T-helper 17 cell (primary cell): ENCODE measurements at places on chromosomes 1 and 21.
A peak's percentile ranks its signal among the peaks of the same experiment; 100 is the strongest.

GRCh38 chr1:214102907-214103306 lies 115.1 kb downstream of the PROX1 start:
- no peak overlapping the region for H3K27ac ChIP-seq
- no peaks in the 10 kb centered on the region for H3K4me1 ChIP-seq
- DNase-seq = no peak
- no peaks in the 10 kb centered on the region for H3K27me3 ChIP-seq

- H3K4me3 ChIP-seq = peak overlapping the region; percentile 59
- H3K27ac ChIP-seq = peak overlapping the region; percentile 87
- H3K36me3 ChIP-seq = no peaks in the 10 kb centered on the region
- H3K27me3 ChIP-seq = no peaks in the 10 kb centered on the region
- no peak for DNase-seq
Measured at GRCh38 chr1:243596431-243597062, 253.5 kb downstream of the AKT3 start.

GRCh38 chr1:10179406-10180091 lies 30.8 kb upstream of the KIF1B start:
- H3K27ac ChIP-seq = no peak overlapping the region
- H3K4me1 ChIP-seq = no peaks in the 10 kb centered on the region
- H3K4me3 ChIP-seq = no peak overlapping the region
- H3K36me3 ChIP-seq = peaks cover 3% of the 10 kb centered on the region

GRCh38 chr1:244161236-244161510 lies 110.1 kb downstream of the ZBTB18 start:
- H3K27me3 ChIP-seq = peaks cover 5% of the 10 kb centered on the region
- no peaks in the 10 kb centered on the region for H3K4me1 ChIP-seq
- no peak overlapping the region for H3K27ac ChIP-seq
- H3K4me3 ChIP-seq = no peak overlapping the region
- no peak for DNase-seq

GRCh38 chr1:200684015-200684414 lies 14.3 kb upstream of the DDX59 start:
- peaks cover 16% of the 10 kb centered on the region for H3K27me3 ChIP-seq
- no peak overlapping the region for H3K27ac ChIP-seq
- H3K36me3 ChIP-seq = no peaks in the 10 kb centered on the region
- no peaks in the 10 kb centered on the region for H3K4me1 ChIP-seq
- no peak overlapping the region for H3K4me3 ChIP-seq

- no peaks in the 10 kb centered on the region for H3K4me1 ChIP-seq
- H3K36me3 ChIP-seq = no peaks in the 10 kb centered on the region
- H3K4me3 ChIP-seq = no peak overlapping the region
- DNase-seq = no peak
Measured at GRCh38 chr1:40905061-40905460, 42.9 kb upstream of the CITED4 start.

DNA sequence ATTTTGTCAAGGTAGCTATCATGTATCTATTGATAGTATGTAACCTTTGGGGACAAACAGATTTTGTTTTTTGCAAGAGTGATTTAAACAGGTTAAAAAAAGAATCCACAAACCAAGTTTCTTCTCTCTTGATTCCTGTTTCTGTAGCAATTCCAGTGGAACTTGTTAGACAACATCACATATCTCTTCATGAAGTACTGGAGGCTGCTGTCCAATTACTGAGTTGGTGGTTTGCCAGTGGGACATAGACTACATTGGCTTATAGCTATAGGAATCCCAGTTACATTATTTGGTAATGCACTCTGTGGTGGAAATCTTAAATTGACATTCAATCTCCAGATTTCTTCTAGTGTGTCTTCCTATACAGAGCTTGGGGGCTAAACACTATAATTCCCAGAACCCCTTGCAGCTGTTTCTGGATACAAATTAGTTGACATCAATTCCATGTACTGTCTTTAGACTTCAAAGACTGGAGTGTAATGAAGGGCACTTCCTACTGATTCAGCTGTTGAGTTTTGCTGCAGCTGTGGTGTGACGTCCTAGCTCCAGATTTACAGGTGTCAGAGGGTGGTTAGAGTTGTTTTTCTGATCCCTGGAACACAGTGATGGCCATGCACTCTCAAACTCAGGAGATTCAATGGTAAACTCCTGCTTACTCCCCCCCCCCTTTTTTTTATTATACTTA lies 29.4 kb upstream of the GCLM start:
- no peak overlapping the region for H3K27ac ChIP-seq
- DNase-seq = no peak
- H3K4me1 ChIP-seq = no peaks in the 10 kb centered on the region
- H3K36me3 ChIP-seq = peaks cover 2% of the 10 kb centered on the region
- no peaks in the 10 kb centered on the region for H3K27me3 ChIP-seq

- H3K27ac ChIP-seq = no peak overlapping the region
- peaks cover 26% of the 10 kb centered on the region for H3K27me3 ChIP-seq
- no peaks in the 10 kb centered on the region for H3K4me1 ChIP-seq
- no peak overlapping the region for H3K4me3 ChIP-seq
- no peak for DNase-seq
Measured at GRCh38 chr21:39149882-39150281, 33.4 kb downstream of the PSMG1 start.

DNA sequence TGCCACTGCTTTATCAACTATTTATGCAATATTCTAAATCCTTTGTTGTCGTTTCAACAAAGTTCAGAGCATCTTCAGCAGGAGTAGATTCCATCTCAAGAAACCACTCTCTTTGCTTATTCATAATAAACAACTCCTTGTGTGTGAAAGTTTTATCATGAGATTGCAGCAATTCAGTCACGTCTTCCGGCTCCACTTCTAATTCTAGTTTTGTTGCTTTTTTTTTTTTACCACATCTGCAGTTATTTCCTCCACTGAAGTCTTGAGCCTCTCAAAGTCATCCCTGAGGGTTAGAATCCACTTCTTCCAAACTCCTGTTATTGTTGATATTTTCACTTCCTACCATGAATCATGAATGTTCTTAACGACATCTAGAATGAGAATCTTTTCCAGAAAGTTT lies 14.8 kb upstream of the ETS2 start:
- peaks cover 2% of the 10 kb centered on the region for H3K36me3 ChIP-seq
- no peak overlapping the region for H3K4me3 ChIP-seq
- H3K4me1 ChIP-seq = peaks cover 5% of the 10 kb centered on the region
- peaks cover 23% of the 10 kb centered on the region for H3K27me3 ChIP-seq
- DNase-seq = no peak
- no peak overlapping the region for H3K27ac ChIP-seq

- no peaks in the 10 kb centered on the region for H3K36me3 ChIP-seq
- no peak for DNase-seq
- no peak overlapping the region for H3K27ac ChIP-seq
- H3K27me3 ChIP-seq = no peaks in the 10 kb centered on the region
- peaks cover 2% of the 10 kb centered on the region for H3K4me1 ChIP-seq
Measured at GRCh38 chr21:36306872-36307534, 13.0 kb upstream of the MORC3 start.

DNA sequence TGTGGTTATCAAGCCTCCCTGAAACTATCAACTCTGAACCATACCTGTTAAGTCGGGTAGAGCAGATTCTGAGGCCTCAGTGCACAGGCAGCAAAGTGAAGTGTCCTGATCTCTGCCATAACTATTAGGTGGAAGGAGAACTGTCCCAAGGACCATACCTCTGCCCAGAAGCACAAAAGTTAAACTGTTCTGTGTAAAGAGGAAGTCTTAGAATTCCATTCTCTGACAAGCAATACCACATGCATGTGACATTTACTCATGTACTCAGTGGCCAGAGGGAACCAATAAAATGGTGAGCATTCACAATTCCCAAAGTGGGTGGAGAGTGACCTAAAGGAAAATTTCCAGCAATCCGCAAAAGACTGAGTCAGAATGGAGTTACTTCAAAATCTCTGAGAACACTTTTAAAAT lies 61.0 kb downstream of the TOR3A start:
- H3K27ac ChIP-seq = no peak overlapping the region
- no peak overlapping the region for H3K4me3 ChIP-seq
- H3K36me3 ChIP-seq = peaks cover 4% of the 10 kb centered on the region
- no peaks in the 10 kb centered on the region for H3K27me3 ChIP-seq
- H3K4me1 ChIP-seq = peaks cover 33% of the 10 kb centered on the region
- DNase-seq = no peak

DNA sequence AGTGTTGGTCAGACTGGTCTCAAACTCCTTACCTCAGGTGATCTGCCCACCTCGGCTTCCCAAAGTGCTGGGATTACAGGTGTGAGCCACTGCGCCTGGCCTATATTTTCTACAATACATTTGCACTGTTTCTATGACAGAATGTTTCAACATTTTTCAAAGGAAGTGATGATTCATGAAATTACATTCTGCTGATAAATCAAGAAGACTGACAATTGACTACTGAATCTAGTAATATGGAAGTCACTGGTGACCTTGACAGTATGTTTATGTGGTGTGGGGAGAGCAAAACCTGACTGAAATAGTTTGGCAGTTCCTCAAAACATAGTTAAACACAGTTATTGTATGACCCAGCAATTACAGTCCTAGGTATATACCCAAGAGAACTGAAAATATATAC lies 18.1 kb downstream of the LRIF1 start:
- H3K27me3 ChIP-seq = no peaks in the 10 kb centered on the region
- H3K4me1 ChIP-seq = no peaks in the 10 kb centered on the region
- peaks cover 4% of the 10 kb centered on the region for H3K36me3 ChIP-seq
- DNase-seq = no peak

- no peaks in the 10 kb centered on the region for H3K27me3 ChIP-seq
- peak overlapping the region; percentile 100 for H3K27ac ChIP-seq
- peak overlapping the region; percentile 99 for H3K4me3 ChIP-seq
- H3K4me1 ChIP-seq = peaks cover 55% of the 10 kb centered on the region
Measured at GRCh38 chr1:26827663-26828062, 1.2 kb downstream of the ZDHHC18 start.

DNA sequence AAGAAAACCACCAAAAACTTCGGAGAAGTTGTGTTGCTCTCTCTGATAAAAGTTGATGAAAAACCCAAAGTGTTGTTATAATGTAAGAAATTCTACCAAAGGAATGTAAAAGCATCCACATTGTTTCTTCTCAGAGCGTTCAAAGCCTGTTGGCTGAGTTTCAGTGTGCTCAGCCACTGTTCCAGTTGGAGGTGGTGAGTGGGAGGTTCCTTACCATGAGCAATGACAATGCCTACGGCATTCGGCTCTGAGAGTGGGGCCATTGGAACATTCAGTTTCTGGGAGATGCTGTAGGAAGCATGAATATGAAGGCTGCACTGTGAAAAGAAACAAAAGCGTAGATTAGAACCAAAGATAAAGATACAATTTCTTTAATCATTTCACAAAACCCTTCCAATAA lies 20.5 kb upstream of the MYBPHL start:
- no peaks in the 10 kb centered on the region for H3K4me1 ChIP-seq
- H3K36me3 ChIP-seq = peaks cover 3% of the 10 kb centered on the region
- H3K27me3 ChIP-seq = peaks cover 14% of the 10 kb centered on the region
- H3K27ac ChIP-seq = no peak overlapping the region
- DNase-seq = no peak

GRCh38 chr1:1334835-1335234 lies 3.8 kb downstream of the TAS1R3 start:
- DNase-seq = no peak
- no peaks in the 10 kb centered on the region for H3K27me3 ChIP-seq
- no peak overlapping the region for H3K4me3 ChIP-seq
- H3K4me1 ChIP-seq = peaks cover 3% of the 10 kb centered on the region
- no peak overlapping the region for H3K27ac ChIP-seq
- no peaks in the 10 kb centered on the region for H3K36me3 ChIP-seq

DNA sequence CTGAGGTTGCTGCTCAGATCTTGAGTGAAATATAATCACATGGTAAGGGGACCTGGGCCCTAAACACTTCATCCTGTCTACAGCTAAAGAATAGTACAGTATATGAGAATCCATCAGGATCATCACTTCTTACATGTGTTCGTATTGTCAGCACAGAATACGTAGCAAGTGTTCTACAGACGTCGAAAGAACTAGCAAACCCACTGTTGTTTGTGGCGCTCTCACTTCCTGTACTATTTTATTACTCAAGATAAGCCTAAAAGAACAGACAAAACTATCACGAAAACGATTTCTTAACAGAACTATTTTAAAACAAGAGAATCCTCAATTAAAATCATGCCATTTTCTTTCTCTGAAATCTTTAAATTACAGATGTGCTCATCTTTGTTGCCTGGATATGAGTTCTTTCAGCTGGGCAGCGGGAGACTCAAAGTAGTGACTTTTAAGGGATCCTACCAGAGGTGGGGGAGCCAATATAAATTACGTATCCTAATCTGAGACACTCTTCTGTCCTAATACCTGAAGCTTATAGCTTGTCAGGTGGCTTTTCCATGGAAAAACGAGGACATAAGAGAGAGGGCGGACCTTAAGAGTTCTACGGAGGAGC lies 724 bp downstream of the ST7L start:
- peak overlapping the region; percentile 99 for H3K27ac ChIP-seq
- DNase-seq = no peak
- H3K4me3 ChIP-seq = peak overlapping the region; percentile 98
- peaks cover 26% of the 10 kb centered on the region for H3K4me1 ChIP-seq

DNA sequence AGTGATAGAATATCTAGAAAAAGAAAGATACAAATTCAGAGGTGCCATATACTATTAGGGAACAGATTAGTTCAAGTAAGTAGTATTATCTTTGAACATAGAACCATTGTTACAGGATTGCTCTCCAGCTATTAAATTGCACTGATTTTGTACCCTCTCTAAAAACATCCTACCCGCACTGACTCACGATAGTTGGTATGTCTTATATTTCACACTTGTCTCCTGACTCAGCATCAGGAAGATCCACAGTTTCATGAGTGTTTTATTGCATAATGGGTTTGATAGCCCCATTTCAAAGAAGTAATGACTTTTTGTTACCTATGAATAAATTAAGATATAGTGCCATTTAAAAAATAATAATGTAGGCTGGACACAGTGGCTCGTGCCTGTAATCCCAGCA lies 6.0 kb downstream of the TATDN3 start:
- H3K4me1 ChIP-seq = peaks cover 21% of the 10 kb centered on the region
- no peak overlapping the region for H3K27ac ChIP-seq
- no peak overlapping the region for H3K4me3 ChIP-seq
- no peak for DNase-seq

DNA sequence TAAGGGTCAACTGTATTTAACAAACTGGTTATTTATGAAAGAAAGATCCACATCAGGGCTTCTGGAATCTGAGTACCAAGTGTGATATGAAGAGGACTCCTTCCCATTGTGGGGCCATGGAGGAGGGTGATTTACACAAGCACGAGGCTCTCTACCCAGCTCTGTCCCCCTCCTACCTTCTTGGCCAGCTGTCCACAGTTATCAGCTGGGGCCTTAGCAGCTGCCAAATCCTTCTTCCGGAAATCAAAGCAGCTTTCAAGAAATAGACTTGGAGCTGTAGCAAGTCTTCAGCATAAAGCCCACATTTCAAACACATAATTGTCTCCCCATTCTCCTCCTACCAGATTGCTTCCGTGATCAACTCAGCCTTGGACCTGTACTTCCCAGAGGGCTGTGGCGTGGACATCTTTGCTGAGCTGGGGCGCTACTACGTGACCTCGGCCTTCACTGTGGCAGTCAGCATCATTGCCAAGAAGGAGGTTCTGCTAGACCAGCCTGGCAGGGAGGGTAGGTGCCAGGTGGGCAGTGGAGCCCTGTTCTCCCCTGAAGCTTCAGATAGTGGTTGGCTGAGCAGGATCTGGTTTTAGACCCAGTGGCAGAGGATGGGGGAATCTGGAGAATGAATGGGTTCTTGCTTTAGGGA lies 15.5 kb downstream of the AZIN2 start:
- H3K4me1 ChIP-seq = peaks cover 39% of the 10 kb centered on the region
- DNase-seq = no peak
- no peaks in the 10 kb centered on the region for H3K27me3 ChIP-seq
- no peak overlapping the region for H3K4me3 ChIP-seq
- H3K27ac ChIP-seq = peak overlapping the region; percentile 49

- H3K27me3 ChIP-seq = peaks cover 47% of the 10 kb centered on the region
- H3K36me3 ChIP-seq = peaks cover 2% of the 10 kb centered on the region
- H3K27ac ChIP-seq = no peak overlapping the region
Measured at GRCh38 chr1:43137445-43138052, 34.5 kb downstream of the EBNA1BP2 start.
